ENCODE measurements at places on chromosomes 16 and 17. TPM values are rescaled to one million over a fixed set of nuclear protein-coding genes. Genes with fewer than 3 reads are reported as not detected.
A peak's percentile ranks its signal among the peaks of the same experiment; 100 is the strongest.

- no peak for DNase-seq
Observed at GRCh38 chr16:56245197-56245596, 53.9 kb downstream of the GNAO1 start.

- DNase-seq, result no peak
Observed at GRCh38 chr17:721540-721937, 6.9 kb upstream of the VPS53 start.

- DNase-seq, result no peak
Observed at GRCh38 chr17:70987867-70988340, 818.6 kb downstream of the KCNJ2 start.

DNA sequence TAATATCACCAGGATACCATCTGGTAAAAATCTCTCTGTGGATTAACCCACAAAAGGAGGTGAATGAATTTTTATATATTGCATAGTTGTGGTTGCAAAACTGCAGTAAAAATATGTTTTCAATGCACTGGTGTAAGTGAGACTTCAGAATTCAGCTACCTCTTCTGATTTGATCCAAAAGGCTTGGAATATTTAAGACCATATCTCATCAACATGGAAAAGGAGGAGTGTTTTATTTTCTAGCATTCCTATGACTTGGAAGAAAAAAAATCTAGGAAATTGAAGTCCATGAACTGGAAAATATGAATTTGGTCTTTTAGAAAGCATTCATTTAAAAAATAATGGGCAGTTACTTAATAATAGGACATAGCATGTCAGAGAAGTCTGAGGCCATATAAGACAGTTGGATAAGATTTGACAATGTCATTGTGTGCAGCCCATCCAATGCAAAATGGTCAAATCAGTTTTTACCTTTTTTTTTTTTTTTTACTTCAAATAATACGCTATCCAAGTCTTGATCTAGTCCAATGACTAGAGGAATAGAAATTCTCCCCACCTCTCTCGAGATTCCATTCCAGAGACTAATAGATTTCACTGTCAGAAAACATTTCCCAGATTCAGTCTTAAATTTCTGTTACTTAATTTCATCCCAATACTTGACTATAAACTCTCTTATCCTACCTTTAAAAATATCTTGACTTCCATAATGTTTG lies 364.9 kb upstream of the PMFBP1 start:
- DNase-seq, result peak; percentile 59

- no peak for DNase-seq
Observed at GRCh38 chr16:10831894-10832886, 13.6 kb upstream of the TVP23A start.

DNA sequence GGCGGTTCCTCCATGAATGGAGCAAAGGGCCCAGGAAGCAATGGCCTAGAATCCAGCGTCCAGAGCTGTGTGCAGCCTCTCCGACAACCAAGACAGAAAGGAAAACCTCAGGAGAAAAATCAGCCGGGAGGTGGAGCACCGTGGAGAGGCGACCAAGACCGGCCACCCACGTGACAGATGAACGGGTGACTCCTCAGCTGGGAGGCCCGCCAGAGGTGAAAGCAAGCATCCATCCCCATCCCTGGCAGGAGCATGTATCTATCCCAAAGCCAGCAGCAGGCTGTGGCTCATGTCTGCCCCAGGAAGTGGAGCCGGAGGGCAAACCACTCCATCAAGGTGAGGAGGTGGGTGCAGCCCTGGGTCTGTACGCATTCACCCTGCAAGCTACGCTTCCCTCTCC lies 52.1 kb downstream of the FOXL1 start:
- no peak for DNase-seq

GRCh38 chr17:17694169-17695081 lies 13.2 kb downstream of the RAI1 start:
- DNase-seq, result peak; percentile 55

DNA sequence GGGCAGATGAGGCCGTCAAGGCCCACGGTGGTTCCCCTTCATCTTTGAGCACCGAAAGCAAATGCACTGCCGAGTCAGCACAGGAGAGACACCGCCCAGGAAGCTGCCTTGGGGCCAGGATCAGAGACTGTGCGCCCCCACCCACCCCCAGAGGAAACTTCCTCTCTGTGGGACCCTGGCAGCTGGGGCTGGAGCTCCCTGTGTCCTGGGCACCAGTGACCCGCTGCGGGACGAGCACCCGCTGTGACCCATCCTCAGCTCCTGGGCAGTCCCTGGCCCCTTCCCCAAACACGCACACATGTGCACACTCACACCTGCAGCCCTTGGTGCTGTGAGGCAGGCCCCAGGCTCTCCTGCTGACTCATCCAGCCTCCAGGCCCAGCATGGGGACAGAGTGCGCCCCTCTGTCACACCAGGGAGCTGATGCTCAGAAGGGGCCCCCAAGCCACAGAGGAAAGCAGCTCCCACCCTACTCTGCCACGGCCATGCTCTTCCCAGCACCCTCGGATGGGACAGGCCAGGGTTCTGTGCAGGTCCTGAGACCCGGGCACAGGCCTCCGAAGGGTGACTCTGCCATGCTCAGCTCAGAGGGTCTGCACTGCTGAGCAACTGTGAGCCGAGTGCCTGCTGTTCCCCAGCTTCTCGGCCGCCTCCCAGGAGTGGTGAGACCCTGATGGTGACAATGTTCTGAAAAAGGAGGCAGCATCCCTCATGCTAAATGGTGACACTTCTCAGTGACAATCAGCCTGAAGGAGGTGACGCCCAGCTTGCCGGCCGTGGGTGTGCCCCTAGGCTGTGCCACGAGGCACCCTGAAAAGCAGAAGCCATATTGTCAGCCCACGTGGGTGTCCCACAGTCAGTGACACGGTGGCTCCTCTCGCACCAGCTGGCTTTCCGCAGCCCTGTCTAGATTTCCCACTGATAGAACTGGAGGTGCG lies 3.6 kb downstream of the PIEZO1 start:
- no peak for DNase-seq

DNA sequence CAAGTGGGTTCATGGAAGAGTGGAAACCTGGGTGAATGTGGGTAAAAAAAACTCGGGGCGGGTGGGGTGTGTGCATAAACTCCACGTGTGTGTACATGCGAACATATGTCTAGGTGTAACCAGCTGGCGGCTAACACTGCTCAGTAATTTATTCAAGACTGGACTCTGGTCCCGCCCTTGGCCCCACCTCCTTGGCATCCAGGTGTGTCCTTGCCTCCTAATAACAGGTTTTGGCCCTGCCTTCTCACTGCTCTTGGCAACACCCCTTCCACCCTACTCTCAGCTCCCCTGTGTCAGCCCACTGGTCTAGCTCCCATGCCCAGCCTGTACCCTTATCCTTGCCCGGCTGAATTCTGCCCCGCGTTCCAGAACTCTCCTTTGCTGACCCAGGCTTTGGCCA lies 8.3 kb downstream of the FLII start:
- no peak for DNase-seq

- DNase-seq, result no peak
Observed at GRCh38 chr16:30027588-30028437, 3.3 kb downstream of the TLCD3B start.

DNA sequence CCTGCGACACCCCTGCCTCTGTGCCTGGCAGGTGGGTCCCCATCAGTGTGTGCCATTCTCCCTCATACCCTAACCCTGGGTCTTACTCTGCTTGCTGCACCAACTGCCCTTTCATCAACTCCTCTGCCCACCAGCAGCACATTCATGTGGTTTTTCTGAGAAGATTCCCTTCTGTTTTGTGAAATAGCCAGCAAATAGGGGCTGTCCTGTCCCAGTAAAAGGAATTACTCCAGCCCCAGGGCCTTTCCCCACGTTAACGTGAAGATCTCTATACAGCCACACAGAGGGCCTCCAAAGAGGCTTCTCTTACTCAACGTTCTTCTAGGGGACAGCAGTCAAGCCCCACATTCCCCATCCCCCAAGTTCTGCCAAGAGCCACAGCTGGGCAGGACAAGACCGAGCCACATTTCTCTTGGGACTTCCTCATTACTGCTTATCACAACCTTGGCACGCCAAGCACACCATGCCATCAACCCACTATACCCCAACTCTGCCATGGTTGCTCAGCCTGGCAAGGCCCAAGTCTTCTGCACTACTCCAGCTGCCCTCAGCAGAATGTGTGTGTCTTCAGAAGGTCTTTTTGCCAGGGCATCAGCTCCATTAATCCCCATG lies 18.7 kb upstream of the CCL2 start:
- no peak for DNase-seq

- no peak for DNase-seq
Observed at GRCh38 chr16:84888450-84888849, 68.7 kb downstream of the CRISPLD2 start.

Gene BEAN1
- 0.09 TPM for total RNA-seq

Gene TEKT5
- total RNA-seq, result not detected

Gene RGS11
- total RNA-seq, result 1.2 TPM

Gene TNFAIP1
- total RNA-seq, result 23.7 TPM

Gene EXOC3L1
- total RNA-seq, result 0.98 TPM

Gene MYH11
- not detected for total RNA-seq

Gene GAST
- not detected for total RNA-seq

Gene CACNA1G
- 0.41 TPM for total RNA-seq

Gene CD300LB
- total RNA-seq, result not detected
